ENCODE measurements at places on chromosomes 1 and 21.

- peak; percentile 16 for DNase-seq
Observed at GRCh38 chr1:210754878-210755665, 378.9 kb downstream of the KCNH1 start.

GRCh38 chr1:172686143-172686542, 27.2 kb downstream of the FASLG start:
- no peak for DNase-seq

- peak; percentile 9 for DNase-seq
Observed at GRCh38 chr1:76381450-76382097, 307.0 kb downstream of the ST6GALNAC3 start.

GRCh38 chr1:161502641-161503393, 2.4 kb upstream of the FCGR2A start:
- DNase-seq = peak; percentile 61

DNA sequence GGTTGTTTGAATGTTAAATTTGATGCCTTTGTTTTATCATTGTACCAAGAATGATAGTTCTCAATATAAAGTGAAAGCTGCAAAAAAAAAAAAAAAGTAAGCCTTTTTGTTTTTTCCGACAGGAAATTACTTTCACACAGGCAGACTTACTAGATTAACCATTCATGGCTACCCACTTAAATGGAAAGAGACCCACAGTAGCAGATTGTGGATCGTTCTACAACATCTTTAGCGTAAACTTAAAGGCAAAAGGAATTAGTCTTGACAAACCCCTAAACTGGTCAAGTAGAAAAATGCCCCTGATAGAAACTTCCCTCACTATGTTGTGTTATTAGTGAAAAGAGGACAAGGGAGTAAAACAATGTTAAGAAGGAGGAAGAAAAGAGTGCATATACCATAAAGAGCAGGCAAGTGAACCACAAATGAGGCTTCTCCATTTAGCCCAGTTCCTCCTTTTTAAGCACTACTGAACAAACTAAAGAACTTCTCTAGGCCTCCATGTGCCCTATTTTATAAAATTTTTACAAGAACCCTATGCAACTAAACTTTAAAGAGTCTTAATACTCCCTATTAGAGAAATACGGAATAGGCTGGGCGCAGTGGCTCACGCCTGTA, 1560.3 kb downstream of the MRPL39 start:
- no peak for DNase-seq
